ENCODE measurements at places on chromosomes 5 and 9. TPM values are rescaled to one million over a fixed set of nuclear protein-coding genes. Genes with fewer than 3 reads are reported as not detected.
A peak's percentile ranks its signal among the peaks of the same experiment; 100 is the strongest.

The TAS2R1 gene
- not detected for total RNA-seq

GRCh38 chr5:156314416-156314815, 12.5 kb upstream of the SGCD start:
- DNase-seq, result no peak

The TNC gene
- total RNA-seq, result 0.05 TPM

DNA sequence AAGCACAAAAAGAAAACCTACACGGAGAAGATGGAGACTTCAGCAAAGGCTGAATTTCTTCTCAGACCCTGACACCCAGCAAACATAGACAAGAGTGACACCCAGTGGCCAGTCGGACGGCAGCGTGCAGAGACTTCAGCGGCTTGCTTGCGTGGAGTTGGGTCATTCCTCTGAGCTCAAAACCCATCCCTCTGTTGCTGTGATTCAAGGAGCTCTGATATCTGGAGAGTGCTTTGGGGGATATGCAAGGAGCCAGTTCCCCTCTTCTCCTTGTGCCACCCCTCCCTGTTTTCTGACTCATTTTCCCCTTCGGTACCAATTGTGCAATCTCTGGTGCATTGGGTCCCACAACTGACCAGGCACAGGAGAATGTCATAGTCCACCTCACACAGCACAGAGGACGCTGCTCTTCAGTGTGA, 27.5 kb downstream of the SH3TC2 start:
- peak; percentile 84 for DNase-seq

- DNase-seq, result no peak
Observed at GRCh38 chr9:108588246-108588645, 267.5 kb downstream of the ACTL7B start.

DNA sequence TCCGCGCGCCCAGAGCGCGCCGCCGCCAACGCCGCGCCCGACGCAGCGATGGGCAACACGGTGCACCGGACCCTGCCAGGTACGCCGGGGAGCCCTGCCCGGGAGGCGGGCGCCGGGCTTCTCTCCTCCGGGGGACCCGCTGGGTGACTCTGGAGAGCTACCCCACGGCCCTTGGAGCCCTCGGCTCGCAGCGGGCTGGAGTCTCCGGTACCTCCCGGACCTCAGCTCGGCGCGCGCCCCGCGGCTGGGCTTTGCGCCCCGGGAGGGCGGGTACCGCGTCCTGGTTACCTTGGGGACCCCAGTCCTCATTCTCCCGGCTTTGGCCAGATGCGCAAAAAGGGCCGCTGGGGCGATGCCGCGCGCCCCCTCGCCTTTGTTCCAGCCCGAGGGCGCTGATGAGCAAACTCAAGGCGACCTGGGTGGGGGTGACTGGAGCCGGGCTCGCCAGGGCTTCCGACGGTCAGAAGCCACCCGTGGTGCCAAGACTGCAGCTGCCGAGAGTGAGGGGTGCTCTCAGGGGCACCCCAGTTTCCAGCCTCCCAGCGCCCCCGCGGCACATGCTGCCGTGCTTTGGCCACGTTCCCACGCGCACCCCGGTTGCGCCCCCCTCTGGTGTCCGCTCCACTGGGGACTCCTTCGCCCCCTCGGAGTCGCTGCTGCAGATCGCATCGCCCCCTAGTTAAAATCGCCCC, 442 bp downstream of the NEURL1B start:
- DNase-seq, result no peak

- no peak for DNase-seq
Observed at GRCh38 chr9:98873951-98874371, 66.5 kb downstream of the GALNT12 start.

The TGFBI gene
- total RNA-seq, result not detected

DNA sequence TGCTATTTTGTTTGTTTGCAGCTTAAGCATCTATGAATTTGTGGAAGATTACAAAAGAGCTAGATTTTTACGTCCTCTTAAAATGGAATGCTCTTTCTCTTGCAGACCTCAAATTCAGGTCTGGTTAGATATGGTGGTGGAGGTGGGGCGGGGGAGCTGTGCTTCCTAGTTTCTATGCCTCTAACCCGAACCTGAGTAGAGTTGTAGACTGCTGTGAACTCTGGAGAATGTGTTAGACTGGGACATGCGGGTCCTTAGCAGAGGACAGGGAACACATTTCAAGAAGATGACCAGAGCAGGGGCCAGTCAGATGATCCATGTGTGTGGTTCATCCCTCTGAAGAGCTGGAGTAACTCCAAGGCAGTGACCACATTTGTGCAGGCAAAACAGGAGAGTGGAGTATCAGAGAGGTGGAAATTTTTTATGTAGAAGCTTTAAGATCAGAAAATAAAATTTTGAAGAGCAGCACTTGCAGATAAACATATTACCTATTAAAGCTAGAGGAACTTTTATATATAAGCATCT, 154.9 kb downstream of the FAM174A start:
- no peak for DNase-seq

DNA sequence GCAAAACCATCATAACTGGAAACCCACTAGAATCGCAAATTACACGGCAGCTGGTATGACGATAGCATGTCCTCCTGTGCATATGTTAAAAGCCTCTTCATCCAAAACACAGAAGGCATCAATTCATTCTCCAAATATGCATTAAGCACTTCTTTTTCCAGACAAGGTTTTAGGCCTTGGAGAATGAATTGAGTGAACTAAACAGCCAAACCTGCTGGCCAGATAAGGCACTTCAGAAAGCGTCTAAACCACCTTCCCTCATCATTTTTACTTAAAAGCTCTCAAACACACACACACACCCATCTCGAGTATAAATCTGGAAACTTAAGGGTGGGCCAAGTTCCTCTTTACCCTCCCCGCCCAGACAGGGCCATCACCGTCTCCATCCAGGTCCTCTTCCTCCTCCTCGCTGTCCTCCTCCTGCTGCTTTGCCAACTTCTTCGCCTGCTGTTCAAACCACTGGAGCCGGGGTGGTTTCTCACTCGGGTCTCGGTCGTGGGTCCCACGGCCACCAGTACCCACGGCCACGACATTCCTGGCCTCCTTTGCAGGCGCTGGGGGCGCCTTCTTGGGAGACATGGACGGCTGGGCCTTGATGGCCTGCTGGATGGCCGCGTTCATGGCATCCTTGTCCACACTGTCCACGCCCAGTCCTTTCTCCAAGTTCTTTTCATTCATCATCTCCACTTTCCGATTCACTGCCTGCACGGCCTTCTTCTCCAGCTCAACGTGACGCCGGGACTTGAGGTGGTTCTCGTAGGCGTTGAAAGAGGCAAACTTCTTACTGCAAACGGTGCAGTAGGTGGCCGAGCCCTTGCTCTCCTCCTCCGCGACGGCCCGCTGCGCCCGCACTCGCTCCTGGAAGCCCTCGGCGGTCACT, 696 bp downstream of the ZNF622 start:
- DNase-seq, result no peak

GRCh38 chr5:181243564-181244343, at the start of gene RACK1:
Gene RACK1, minus strand, starts transcription at chr5:181243906. Its CDS starts 106 bp downstream, at chr5:181243800.
- peak; percentile 94 for DNase-seq

- no peak for DNase-seq
Observed at GRCh38 chr5:100772006-100772405, 131.1 kb downstream of the ST8SIA4 start.

DNA sequence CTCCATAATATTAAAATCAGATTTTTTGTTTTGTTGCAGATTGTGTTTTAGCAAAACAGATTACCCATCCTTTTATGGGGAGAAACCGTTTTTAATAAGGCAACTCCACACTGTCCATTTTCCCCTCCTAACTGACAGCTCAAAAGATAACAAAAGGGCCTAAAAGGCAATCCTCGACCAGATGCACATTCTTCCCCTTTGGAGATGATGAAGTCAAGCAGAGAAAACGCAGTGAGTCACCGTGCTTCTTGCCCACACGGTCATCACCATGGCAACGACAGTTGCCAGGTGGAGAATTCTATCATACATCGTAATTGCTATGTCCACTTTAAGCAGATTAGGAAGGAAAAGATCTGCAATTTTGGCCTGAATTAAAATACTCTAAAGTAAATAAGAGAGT, 96.4 kb downstream of the DIRAS2 start:
- no peak for DNase-seq

DNA sequence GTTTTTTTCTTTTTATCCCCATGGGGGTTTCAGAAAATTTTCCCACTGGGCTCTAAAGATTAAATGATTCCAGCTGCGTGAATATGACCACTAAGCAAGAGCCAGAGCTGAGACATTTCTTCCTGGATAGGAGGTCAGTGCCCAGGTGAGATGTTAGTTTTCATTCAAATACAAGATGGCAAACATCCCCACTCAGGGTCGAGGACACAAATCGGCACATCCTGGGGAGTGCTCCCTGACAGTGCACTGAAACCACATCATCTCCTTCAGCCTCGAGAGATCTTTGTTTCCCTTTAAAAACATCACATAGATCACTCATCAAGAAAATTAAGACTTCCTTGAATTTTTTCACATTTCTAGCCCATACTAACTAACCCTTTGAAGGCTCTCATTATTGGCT, 273.2 kb upstream of the PANK3 start:
- DNase-seq, result peak; percentile 15

The SPATA31D4 gene
- not detected for total RNA-seq

The PFDN1 gene
- 50.6 TPM for total RNA-seq

DNA sequence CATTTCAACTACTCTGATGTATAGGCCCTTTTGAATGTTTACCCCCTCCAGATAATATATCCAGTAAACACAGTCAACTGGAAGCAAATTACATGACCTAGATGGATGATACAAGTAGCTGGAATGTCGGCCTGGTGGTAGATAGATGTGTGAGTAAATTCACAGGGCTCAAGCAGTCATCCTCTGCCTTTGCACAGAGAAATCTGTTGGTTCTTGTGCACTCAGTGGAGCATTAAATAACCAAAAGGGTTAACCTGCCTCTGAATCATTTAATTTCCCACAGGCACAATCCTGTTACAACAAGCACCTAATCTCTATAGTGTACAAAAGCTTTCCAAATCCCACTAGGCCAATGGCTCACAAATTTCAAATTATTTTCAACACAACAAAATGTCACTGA, 668.3 kb downstream of the DNAH5 start:
- no peak for DNase-seq

GRCh38 chr5:38595132-38595745, 38.8 kb upstream of the LIFR start:
- DNase-seq, result no peak
